ENCODE measurements at places on chromosomes 6 and 20.

GRCh38 chr20:39773380-39774000 is 811.3 kb downstream of the DHX35 start:
- no peak for DNase-seq

GRCh38 chr20:43068482-43068881 is 121.2 kb downstream of the PTPRT start:
- DNase-seq = no peak

DNA sequence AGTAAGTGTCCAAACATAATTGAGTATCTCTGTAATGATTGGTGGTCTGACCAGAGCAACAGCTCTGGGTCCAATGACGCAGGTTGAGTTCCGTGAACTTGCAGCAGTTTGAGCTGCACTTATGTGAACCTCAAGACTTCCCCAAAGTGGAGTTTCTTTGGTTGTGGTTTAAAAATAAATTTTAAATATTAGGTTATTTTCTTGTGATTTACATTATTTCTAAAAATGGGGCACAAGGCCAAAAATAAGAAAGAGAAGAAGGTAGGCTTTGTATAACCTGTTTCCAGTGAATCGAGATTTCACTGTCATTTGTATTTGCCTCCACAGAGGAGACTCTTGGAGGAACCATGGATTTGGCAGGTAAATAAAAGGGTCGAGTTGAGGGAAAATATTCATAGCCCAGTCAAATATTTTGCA is 166.4 kb upstream of the ZNF217 start:
- DNase-seq = no peak

DNA sequence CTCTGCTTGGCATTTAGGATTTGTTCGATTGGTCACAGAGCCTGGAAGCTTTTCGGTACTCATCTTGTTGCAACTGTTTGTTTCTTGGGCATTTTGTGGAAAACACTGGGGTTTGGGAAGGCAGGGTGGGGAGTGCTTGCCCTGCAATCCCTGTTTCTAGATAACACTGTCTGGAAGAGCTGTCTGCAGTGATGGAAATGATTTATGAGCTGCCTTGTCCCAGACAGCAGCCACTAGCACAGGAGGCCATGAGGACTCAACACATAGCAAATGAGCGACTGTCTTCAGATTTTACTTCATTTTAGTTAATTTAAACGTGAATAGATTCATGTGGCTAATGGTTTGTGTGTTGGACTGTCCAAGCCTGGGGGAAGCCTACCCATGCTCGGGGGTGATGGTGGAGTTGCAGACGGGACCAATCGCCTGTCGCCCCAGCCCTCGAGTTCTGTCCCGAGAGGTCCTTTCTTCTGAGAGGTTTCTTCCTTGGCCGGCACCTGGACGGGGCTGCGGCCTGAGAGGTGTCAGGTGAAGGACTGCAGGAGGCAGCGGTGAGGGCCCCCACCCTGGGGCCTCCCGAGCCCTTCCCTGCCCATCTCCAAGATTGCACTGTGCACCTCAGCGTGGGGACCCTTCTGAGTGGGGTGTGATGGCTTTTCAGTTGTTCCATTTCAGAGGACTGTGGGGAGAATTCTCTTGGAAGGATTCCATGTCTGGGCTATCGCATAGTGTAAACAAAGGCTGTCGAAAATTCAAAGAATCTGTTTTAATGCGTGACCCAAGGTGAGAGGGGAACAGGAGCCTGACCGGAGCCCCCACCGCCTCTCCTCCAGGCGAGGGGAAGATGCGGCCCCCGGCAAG is 55.4 kb downstream of the SMOC2 start:
- DNase-seq = no peak

DNA sequence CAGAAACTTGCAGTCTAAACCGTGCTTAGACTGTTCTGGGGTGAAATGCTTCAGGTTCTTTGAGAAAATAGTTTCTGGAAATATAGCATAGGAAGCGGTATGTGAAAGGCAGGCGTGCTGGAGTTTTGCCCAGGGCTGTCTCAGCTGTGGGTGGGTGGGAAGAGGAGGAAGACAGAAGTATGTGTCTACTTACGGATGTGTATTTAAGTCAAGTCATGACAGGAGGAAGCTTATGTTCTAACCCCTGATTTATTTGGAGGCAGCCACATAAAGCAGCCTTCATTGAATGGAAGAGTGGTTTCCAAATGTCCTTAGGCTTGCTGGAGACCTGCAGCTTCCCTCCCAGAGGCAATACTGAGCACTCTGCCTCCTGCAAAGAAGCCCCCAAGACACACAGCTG is 345.8 kb upstream of the PRND start:
- no peak for DNase-seq

DNA sequence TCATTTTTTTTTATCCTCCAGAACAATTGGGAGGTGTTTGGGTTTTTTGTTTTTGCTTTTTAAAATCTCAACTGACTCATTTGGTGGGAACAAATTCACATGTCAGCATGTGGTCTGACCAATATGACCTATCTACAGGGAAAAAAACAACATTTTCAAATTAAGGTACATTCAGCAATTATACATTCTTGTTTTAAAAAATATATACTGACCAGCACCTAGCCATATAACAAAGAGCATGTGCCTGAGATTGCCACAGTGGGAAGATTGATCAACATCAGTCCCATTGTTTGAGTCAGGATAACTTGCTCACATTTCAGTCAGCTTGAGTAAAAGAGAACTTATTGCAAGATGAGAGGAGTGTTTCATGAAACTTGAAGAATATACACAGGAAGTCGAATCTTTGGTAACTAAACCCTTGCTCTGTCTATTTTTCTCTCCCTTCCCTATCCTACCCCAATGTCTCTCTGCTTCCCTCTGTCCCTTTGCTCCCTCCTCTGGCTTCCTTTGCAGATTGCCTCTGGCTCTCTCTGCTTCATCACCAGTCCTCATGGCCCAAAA is 163.2 kb upstream of the TAB2 start:
- DNase-seq = no peak
